ENCODE measurements at places on chromosomes 11 and 22.

GRCh38 chr11:6640985-6641701 is 14.5 kb downstream of the DCHS1 start:
- no peak for DNase-seq

GRCh38 chr22:32426881-32427280 is 14.8 kb upstream of the RTCB start:
- no peak for DNase-seq

DNA sequence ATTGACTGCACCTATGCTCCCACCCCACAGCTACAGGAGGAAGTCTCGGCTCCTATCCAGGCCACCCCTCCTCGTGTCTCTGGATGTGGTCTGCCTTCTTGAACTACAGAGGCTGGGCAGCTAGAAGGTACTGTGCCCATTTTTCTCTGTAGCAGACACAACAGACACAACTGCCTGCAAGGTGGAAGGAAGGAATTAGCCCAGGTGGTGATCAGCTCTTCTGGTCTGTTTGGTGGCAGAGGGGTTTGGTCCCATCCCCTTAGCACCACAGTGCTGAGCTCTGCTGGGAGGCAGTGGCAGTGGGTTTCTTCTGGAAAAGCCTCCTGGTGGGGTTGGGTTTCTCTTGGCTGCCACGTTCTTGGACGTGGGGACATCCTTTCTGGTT is 132.5 kb downstream of the MPPED1 start:
- no peak for DNase-seq

- peak; percentile 58 for DNase-seq
Observed at GRCh38 chr11:10294290-10294953, 403 bp upstream of the SBF2 start.

GRCh38 chr11:17154409-17155159 is 53.2 kb downstream of the PIK3C2A start:
- no peak for DNase-seq

- DNase-seq: peak; percentile 51
Observed at GRCh38 chr11:87878373-87878825, 296.8 kb downstream of the RAB38 start.

DNA sequence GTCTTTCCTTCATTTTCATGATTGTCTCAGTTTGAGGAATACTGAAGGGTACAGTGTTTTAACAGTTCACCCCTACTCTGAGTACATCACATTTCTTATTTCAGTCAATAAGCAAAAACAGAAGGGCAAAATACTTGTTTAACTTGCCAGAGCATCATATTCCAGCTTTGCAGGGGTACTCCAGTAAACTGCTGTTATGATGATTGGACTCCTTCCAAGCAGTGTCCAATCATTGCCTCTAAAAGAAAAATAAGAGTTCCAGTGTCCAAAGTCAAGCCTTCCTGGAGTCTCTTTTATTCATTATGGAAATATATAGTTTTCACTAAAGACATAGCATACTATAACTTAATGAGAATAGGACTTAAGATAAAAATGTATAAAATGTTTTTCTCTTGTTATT is 105.1 kb downstream of the FANCF start:
- DNase-seq: no peak

DNA sequence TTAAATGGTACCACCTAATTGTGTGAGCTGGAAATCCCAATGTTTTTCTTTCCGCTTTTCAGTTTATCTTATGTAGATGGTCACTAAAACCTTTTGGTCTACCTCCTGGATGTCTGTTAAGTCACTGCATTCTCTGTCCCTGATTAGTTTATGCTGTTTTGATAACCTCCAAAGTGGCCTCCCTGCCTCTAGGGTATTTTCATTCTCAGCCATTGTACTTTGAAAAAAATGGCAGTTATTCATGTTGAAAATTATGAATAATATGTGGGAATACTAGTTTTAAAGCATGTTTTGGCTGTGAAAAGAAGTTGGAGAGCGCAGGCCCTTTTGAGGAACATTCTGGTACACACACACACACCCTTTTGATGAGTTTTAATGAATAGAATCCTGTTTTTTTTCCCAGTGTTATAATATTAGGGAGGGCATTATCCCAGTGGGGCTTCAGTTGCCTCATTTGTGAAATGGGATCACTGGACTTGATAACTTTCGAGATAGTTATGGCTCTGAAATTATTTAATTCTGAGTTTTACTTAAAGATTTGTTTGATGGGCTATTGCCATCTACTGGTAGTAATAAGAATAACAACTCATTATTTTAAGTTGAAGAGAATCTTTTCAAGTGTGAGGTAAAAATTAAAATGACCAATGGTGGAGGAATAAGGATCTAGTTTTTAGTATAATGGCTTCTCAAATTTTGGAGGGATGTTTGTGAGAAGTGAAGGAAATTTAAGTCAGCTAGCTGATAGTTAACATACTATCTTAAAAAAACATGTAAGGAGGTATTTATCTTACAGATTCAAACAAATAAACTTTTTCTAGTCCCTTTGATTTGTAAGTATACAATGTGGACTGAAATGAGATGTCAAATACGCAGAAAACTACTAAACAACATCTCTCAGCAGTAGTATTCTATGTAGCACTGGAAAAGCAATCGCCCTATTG is 3.9 kb downstream of the FDX1 start:
- DNase-seq: no peak

- DNase-seq: no peak
Observed at GRCh38 chr22:29917052-29917902, 34.3 kb downstream of the MTMR3 start.

DNA sequence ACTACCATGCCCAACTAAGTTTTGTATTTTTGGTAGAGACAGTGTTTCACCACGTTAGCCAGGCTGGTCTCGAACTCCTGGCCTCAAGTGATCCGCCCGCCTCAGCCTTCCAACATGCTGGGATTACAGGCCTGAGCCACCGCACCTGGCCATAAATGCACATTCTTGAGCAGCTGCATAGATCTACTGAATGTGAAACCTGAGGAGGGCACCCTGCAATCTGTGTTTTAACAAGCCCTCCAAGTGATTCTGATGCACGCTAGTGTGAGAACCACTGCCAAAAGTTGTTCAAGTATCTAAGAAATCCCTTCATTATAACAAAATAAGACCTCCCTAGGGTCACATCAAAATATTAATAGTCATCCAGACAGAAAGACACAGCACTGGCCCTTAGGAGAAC is 89.3 kb downstream of the RDX start:
- DNase-seq: no peak

GRCh38 chr11:7524462-7525235 is 10.8 kb downstream of the PPFIBP2 start:
- no peak for DNase-seq

DNA sequence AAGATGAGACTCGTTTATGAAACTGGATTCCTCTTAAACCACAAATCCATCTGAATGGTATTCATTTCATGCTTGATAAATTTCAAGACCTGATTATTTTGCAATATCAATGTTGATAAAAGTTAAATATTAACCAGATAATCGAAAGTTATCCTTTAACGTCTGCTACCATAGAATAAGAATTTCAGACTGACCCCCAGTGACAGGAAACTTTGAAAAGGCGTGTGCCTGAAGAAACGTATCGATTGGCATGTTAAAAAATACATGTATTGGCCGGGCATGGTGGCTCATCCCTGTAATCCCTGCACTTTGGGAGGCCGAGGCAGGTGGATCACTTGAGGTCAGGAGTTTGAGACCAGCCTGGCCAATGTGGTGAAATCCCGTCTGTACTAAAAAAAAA is 13.9 kb downstream of the SCGB1A1 start:
- DNase-seq: no peak

DNA sequence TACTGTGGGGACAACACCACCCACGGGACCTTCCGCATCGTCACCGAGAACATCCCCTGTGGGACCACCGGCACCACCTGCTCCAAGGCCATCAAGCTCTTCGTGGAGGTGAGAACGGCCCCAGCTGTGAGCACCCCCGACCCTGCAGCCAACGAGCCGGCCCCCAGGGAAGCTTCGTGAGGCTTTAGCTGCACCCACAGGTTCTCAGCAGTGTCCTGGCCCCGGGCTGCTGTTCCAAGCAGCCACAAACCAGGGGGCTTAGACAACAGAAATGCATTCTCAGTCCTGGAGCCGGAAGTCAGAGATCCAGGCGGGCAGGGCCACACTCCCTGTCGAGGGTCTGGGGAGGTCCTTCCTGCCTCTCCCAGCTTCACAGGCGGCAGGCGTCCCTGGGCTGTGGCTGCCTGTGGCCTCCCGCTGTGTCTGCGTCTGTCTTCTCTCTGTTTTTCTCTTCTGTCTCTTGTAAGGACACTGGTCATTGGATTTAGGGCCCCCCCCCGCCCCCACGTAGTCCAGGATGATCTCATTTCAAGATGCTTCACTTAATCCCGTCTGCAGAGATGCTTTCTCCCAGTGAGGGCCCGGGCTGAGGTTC is 12.5 kb downstream of the MUC5B start:
- no peak for DNase-seq

DNA sequence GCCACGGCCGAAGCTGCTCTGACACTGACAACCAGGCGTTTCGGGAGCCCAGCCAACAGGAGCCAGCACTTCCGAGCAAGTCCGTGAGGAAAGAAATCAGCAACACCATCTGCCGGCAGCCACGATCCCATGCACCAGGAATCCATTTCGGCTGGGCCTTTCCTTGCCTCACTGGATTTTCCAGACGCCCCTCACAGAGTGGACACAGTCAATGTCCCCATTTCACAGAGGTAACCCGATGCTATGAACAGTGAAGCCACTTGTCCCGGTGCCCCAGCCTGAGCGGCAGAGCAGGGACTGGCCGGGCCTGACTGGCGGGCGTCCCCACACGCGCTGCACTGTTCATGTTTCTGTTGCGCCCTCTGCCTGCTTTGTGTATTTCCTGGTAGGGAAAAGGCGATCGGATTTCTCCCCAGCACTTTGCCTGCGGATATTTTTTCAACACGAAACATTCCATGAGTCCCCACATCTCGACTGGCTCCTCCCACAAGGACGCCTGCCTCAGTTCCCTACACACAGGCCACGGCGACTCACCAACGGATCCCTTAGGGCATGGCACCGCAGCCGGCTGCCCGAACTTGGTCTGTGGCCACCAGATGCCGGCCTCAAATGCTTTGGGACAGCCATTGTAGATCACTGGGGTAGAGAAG is 55.3 kb downstream of the TRMU start:
- peak; percentile 54 for DNase-seq

DNA sequence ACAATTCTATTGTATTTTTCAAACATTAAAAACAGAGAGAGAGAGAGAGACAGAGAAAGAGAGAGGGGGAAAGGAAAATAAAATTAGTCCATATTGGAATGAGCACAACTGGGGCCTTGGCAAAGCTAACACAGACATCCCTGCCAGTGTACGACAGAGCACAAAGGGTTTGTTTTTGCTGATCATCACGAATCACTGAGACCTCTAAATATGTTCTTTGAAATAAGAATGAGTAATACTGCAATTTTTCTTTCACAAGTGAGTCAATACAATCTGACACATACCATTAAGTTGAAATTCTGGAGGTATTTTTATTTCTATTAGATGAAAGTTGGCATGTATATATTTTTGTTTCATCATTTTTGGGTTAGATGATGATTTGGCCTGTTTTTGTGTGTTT is 27.0 kb upstream of the LRRC4C start:
- DNase-seq: no peak

DNA sequence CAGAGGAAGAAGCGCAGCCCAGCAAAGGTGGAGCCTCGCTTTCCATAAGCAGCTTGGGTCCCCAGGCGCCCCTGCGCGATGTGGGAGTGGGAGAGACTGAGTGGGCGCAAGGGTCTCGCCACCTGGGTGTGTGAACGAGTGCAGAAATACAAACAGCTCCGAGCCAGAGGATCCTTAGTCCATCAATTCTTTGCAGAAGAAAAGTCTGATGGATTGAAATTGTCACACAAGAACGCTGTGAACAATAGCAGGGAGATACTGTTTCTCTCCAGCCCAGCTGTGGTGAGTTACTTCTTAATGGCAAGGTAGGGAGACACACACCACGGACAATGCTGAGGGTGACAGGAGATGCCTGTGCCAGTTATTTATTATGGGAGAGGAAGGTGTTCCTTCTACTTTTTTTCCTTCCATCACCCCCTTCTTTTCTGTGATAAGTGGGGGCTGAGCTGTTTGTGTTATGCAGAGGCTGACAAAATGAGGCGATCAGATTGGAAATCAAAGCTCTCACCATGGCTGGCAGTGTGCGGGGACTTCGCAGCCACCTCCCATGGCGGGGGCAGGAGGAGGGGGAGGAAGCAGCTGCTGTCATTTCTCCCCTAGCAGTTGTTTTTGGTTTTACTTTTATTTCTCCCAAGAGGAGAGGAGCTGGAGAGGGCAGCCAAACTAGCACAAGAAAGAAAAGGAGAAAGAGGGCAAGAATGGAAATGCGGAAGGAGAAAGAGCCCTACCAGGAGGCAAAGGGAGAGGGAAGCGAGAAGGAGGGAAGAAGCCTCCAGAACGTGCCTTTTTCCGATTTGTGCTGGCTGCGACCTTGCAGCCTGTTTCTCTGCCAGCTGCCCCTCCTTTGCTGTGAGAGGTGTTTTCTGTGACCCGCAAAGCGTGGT is 755.8 kb downstream of the NTM start:
- no peak for DNase-seq

DNA sequence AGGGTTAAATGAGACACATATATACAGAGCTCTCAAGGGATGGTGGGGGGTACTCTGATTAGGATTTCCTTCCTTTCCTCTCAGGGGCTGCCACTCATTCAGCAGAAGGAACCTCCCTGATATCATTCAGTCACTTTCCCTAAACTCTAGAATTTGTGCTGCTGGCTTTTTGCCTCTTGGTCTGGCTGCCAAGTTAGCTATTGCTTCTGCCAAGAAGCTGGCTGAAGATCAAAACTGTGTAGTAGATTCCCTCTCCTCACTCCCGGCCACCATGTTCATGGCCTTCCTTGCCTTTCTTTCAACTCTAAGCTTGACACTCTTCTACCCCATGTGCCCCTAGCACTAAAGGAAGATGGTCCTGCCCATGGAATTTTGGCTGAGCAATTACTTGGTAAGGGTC is 18.7 kb downstream of the SLC6A5 start:
- DNase-seq: no peak

DNA sequence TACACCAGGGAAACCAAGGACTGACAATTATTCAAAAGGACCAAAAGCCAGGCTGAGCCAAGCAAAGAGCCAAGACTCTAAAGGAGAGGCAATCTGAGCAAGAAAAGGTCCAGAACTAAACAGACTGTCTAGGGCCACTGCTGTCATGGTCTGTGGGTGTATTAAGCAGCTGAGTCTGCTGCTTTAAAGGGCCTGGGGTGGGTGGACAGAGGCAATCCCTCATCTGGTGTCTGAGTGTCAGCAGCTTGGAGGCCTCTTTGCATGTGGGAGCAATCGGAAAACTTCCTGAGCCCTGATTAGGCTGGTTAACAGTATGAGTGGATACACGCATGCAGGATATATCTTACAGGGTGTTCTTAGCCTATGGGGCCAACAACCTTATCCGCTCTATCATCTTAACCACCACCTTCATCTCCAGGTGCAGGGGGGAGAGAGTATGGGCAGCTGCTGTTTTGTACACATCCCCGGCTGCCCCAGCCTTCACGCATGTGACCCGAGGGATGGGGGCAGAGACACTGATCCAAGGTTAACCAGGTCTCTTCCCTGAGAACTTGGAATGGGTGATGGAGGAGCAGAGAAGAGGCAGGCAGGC is 67.5 kb upstream of the TIMP3 start:
- DNase-seq: no peak

DNA sequence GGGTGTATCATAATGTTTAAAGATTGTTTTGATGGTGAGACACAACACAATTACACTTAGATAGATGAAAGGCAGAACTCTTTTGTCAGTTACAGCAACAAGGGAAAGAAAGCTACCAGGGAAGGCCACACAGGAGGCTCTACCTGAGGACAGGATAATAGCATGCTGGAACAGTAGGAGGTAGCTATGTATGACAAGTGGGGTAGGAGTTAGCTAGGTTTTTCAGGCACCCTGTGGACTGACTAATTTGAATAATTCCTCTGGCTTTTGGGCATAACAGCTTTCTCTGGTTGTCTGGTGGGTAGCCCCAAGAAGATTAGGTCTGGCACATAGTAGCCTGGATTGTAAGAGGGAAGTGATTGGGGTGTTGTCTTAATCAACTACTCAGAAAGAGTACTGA is 475.4 kb upstream of the CHORDC1 start:
- no peak for DNase-seq

All from SW 1271 (cell line).